AML-193 (cell line): ENCODE measurements at places on chromosomes 12 and 14.

GRCh38 chr14:49935526-49935925, 42.6 kb downstream of the ARF6 start:
- no peak for DNase-seq

DNA sequence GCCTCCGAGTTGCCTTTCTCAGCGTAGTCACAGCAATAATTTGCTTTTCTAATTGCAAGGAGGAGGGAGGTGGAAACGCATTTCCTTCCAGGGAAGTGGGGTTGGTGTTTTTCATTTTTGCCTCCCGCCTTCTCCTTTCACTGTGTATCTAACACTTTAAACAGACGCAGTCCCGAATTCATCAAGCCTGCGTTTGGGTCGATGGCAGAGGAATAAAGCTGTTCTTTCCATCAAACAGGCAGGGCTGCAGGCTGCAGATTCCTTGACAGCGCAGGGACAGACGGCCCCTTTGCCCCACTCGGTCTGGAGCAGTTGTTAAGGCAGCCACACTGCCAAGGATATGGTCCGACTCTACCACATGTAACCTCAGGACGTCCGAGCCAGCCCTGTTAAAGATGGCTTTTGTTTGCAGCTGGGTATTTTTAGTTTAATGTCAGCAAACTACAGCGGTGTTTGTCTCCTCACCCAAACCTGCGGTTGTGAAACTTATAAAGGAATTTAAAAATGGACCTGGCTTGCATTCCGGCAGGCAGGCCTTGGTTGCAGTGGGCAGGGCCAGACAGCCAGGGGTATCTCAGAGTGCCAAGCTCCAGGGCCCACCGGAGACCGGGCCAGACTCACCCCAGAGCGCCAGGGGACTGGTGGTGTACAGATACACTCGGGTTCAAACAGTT, 2.1 kb downstream of the CHST11 start:
- DNase-seq, result no peak

DNA sequence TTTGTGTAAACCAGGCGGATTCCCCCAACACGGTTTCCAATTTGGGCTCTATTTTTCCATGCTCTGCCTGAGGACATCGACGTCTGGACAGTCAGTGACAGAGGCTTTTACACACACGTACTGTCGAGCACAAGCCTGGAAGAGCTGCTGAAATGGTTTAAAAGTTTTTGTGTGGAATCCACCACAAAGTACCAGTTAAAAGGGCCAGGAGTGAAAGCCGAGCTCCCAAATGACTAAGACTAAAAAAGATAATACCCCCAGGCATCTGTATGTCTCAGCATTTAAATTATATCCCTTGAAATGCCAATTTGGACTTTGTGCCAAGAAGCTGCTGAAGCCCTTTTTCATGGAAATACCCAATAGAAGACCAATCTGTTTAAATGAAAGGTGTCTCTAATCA, 173.2 kb downstream of the EGLN3 start:
- no peak for DNase-seq

DNA sequence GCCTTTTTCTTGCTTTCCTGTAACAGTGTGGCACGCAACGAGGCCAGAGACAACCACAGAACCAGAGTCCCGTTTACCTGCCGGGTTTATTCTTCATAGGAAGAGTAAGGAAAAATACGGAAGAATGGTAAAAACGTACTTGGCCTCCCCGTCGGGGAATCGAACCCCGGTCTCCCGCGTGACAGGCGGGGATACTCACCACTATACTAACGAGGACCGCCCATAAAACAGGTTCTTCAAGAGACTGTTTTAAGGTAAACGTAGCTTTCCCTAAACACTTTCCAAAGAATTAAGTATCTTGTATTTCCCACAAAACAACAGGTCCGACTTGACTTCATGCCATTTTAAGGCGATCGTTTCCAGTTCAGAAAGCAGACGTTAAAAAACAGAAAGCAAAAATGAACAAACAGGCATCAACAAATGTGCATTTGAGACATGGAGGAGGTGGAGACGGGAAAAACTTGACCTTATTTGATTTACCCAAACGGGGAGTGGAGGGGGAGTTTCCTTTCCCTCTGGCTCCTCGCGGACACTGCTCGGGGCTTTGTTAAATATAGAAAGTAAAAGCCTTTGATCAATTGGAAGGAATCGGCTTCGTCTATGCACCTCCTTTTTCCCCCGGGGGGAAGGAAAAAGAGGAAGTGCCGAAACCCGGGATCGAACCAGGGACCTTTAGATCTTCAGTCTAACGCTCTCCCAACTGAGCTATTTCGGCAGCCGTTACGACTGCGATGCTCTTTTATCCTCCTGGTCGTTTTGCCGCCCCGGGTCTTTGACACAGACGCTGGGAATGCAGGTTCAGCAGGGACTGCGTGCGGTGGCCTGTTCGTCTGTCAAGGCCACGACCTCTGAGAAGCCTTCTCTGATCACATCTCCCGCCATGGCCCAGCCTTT, 13.0 kb upstream of the UBC start:
- no peak for DNase-seq

DNA sequence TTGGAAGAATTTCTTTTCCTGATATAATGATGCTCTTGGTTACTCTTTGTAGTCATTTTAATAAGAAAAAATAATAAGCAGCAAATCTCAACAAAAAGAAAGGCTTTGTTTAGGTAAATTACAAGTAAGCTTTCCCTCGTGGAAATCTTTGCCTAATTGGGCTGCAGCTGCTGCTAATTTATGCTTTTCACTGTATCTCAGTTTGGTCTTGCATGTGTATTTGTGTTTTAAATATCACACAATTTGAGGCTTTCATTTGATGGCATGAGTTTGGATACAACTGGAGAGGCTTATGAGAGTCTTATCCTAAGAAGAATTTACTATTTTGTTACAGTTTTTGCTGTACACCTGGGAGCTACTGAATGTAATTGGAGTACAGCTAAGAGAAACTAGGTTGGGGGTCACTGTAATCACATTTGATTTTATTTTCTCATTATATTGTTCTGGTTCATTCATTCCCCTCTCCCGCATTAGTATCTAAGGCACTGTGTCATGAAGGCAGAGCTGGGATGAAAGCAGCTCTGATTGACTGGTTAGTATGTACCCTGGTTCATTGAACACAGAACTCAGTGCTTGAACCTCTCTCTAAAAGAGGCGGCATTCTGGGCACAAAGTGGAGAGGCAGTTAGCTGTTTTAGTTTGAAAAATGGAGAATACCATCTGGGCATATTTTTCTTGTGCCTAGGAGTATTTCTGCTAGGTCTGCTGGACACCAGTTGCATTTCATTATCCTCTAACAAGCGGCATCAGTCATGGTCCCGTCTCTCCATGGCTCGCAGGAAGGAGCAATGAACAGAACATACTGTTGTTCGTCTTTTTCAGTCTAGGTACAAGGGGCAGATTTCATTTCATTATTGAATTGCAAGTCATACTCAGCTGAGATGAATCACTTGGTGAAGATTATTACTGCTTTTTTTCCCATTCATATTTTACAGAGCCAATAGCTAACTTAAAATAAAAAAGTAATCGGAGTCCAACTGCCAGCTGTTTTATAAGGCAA, 118.0 kb upstream of the TMEM260 start:
- DNase-seq, result no peak

DNA sequence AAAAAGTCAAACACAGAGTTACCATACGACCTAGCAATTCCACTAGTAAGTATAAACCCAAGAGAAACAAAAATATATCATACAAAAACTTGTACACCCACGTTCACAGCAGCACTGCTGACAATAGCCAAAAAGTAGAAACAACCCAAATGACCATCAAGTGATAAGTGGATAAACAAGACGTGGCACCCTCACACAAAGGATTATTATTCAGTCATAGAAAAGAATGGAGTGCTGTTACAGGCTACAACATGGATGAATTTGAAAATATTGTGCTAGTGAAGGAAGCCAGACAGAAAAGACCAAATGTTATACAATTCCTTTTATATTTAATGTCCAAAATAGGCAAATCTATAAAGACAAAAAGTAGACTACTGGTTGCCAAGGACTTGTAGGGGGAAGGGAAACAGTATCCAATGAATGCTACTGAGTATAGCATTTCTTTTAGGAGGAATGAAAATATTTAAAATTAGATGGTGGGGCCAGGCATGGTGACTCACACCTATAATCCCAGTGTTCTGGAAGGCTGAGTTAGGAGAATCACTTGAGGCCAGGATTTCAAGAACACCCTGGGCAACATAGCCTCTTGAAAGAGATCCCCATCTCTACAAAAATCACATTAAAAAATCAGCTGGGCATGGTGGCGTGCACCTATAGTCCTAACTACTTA, 41.9 kb downstream of the SPTLC2 start:
- DNase-seq, result no peak

DNA sequence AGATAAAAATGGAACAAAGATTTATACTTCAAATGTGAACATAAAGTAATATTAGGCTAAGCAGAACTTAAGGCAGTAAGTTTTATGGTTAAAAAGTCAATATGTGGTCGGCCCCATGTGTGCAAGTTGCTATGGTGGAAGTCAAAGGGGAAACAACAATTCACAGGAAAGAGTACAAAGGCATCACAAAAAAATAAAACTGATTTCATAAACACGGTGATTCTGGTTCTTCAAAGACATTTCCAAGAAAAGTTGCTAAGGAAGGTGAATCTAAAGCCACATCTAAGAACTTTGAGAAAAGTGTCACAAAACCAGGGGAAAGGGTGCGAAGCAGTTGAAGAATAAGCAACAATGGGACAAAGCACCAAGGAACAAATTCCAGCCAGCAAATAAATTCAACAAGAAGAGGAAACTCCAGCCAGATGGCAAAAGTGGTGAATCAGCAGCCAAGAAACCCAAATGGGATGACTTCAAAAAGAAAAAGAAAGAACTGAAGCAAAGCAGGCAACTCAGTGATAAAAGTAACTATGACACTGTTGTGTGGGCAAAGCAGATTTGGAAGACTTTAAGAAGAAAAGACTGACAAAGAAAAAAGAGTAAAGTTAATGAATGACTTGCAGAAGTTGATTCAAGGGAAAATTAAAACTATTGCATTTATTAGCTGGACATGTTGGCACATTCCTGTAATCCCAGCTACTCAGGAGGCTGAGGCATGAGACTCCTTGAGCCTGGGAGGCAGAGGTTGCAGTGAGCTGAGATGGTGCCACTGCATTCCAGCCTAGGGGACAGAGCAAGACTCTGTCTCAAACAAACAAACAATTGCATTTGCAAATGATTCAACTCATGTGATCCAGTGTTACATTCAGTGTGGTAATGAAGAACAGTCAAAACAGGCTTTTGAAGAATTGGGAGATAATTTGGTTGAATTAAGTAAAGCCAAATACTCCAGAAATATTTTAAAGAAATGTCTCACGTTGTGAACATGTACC, 19.5 kb downstream of the PTGDR start:
- no peak for DNase-seq

DNA sequence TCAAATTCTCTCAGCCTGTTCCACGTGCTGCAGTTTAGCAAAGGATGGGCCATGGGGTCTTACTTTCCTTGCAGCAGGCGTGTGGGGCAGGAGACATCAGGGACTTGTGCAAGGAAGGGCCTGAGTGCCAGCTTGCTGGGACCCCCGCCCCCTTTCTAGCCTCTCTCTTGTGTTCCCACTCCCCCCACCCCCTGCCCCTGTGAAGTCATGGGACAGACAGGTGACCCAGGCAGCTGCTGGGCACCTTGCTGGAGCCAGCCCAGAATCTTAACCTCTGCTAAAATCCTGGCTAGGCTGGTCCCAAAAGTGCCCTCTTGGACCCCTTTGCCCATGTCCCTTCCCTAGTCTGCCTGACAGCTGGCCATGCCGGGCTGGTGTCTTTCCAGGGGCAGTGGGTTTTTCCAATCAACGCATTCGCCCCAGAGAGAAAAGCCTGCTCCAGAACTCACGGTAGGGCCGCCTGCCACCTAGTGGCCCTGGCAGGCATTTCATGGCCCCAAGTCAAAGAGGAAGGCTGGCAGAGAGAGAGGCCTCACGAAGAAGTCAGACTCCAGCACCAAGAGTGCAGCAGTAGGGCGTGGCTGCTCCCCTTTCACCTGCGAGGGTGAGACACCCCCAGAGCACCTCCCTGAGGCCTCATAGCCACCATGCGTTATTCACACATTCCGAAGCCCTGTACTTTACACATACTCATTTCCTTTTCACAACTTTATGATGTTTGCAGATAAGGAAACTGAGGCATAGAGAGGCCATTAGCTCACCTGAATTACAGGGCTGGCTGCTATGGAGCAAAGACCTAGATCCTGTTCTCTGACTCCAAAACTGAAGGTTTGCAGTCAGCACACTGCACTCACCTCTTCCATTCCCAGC, 67.4 kb downstream of the LGMN start:
- DNase-seq, result peak; percentile 35

- no peak for DNase-seq
Observed at GRCh38 chr12:1591034-1591433, 3.3 kb downstream of the FBXL14 start.

DNA sequence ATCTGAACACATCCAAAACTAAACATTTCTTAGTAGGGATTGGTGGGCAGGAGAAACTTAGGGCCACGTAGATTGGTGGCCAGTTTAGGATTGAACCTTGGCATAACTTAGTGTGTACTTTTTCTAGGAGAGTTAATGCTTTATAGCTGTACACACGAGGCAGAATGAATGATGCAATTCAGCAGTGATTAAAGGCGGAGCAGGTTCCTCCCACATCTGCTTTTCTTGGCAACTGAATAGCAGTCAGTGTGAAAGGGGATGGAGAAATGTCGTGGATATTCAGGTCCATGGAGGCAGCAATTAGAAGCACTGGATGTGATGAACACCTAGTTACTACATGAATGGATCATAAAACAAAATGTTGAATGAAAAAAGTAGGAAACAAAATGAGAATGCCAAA, 493.8 kb downstream of the FUT8 start:
- DNase-seq, result no peak
